D721Med (cell line): ENCODE measurements at places on chromosomes 4 and X.

DNA sequence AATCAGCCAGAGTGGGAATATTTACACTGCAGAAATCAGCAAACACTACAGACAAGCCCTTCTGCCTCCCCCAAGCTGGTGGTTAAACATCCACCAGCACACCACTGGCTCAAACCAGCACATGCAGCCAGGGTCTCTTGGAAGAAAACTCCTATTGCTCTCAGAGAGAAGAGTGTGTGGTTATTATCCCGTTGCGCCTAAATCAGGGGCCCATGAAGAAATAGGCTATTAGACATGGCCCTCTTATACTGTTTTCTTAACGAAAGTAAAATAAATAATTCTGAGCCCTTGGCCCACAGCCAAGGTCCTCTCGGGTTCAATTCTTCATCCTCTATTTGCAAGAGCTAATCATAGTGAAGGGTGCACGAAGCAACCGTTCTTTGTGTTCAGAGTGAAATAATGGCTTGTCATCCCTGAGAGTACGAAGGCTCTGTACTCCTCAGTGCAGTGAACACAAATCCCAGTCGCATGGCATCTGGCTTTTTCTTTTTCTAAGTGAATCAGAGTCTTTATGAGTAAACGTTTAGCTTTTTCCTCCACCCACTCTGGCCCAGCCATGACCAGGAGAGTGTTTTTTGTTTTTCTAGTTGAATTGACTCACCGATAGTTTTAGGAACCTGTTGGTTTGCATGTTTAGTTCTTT, 33.4 kb upstream of the RBM47 start:
- DNase-seq, result no peak

GRCh38 chr4:3531879-3532750, at the start of gene LRPAP1:
LRPAP1 (minus strand) TSS chr4:3532422; CDS start chr4:3532412, 10 bp downstream.
- peak; percentile 100 for DNase-seq

DNA sequence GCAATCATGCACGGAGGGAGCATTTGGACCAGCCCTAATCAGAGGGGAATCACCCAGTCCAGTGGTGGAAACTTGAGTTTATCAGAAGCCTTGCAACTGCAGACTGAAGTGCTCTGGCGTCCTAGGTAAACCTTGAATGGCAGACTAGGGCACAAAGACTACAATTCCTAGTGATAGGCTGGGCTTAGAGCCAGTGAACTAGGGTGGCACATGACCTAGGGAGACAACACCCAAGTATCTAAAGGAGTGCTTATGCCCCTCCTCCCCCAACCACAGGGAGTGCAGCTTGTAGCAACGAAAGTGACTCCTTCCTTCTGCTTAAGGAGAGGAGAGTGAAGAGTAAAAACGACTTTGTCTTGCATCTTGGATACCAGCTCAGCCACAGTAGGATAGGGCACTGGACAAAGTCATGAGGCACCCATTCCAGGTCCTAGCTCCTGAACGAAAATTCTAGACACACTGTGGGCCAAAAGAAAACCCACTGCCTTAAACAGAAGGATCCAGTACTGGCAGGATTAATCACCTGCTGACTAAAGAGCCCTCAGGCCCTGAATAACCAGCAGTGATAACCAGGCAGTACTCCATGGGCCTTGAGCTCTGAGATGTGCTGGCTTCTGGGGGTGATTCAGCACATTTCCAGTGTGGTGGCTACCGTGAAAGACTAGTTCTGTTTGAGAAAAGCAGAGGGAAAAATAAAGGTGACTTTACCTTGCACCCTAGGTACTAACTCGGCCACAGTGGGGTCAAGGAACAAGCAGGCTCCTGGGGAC, 58.7 kb upstream of the STARD8 start:
- no peak for DNase-seq

DNA sequence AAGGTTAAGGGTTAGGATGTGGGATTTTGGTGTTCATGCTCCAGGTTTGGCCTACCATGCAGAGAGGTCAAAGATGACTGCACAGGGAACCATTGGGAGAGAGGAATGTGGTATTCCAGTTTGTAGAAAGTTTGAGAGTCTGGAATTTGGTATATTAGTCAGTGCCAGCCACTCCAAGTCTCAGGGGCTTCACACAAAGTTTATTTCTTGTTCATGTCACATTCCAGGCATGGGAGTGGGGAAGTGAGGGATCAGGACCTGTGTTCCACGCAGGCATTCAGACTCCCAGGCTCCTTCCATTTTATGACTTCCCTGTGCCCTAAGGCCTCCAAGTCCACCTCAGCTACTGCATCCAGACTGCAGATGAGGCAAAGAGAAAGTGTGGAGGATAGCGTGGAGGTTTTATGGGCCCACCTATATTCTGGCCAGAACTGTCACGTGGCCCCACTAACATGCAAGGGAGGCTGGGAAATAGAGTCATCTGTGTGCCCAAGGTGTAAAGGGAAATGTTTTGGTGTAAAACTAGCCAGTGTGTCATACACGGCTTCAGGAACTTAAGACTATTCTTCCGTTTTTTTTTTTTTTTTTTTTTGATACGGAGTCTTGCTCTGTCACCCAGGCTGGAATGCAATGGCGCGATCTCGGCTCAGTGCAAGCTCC, 140.6 kb upstream of the SCML1 start:
- no peak for DNase-seq

DNA sequence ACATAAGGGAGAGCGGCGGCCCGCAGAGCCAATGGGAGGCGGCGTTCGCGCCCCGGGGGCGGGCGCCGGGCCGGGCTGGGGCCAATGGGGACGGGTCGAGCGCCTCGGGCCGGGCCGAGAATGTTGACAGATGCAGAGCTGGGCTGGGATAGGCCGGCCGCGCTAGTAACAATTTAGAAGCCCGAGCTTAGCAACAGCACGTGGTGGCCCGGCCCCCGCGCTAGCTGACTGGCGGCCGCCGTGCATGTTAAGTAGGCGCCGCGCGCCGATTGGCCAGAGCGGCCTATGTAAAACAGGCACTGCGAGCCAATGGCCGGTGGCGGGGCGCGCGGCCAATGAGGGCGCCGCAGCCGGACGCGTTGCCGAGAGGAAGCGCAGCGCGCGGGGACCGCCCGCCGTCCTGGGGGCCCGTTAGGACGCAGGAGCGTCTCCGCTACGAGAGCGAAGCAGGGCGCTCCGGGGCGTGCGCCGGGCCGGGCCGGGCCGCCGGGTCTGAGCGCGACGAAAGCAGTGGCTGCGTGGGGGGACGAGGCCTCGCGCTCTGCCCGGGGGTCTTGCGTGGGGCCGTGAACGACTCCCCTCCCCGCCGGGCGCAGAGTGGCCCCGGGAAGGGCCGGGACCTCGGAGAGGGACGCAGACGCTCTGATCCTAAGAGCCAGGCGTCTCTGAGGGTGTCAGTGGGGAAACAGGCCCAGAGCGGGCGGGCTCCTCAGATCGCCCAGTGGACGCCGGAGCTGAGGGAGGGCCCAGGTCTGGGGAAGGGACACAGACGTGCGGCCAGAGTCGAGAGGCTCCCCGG, 435 bp upstream of the MXD4 start:
- DNase-seq, result peak; percentile 92

GRCh38 chrX:152735101-152735500, 1.5 kb downstream of the MAGEA12 start:
- no peak for DNase-seq

DNA sequence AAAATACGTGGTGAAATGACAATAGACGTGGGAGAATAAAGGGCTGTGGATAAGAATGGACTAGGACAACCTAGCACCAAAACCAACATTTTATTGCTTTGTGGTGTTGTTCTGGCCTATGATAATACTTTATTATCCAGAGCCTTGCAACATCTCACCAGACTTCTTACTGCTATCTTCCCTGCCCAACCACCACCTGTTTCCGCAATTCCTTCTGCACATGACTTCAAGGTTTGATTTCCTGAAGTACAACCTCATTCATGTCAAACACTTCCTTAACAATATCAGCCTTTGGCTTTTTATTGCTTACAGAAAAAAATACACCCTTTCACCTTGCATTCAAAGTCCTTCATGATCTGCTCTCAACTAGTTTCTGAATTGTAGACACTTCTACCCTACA, 84.8 kb downstream of the RTL3 start:
- DNase-seq, result no peak

DNA sequence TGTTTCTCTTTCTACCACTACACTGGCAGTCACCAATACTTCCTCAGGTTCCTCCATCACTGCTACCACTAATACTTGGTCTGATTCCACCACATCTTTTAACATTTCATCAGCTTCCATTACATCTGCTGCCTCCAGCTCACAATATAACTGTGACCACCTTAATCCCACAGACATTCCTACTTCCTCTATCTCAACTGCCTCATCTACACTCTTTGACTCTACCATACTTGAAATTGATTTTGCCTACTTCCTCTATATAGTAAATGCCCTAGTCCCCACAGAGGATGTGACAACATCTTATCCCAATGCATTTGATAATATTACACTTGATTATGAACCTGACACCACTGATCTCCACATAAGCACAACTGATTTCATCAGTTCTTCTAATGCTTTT, 29.0 kb downstream of the OPRPN start:
- no peak for DNase-seq

DNA sequence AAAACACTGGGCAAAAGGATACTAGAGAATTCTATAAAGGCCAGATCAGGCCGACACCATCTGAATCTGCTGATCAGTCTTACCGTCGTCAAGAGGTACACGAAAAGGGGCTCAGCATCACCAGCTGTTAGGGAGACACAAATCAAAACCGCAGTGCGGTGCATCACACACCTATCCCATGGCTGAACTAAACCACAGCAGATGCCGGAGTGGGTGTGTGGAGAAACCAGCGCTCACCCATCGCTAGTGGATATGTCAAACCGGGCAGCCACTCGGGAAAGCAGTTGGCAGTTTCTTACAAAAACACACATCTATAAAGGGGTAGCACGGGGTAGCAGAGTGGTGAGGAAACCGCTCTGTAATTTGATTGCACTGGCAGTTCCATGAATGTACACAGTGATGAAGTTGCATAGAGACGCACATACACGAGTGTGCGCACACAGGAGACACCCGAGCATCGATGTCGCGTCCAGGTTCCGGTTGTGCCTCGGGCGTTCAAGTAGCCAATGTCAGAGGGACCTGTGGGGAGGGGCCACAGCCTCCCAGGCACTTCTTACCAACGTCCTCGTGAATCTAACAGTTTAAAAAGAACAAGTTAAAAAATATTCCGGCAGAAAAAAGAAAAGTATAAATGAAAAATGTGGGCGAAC, 23.1 kb upstream of the CCNQ start:
- DNase-seq, result no peak

- no peak for DNase-seq
Measured at GRCh38 chr4:1880332-1880731, 9.1 kb downstream of the NSD2 start.

- no peak for DNase-seq
Measured at GRCh38 chr4:128682942-128683666, 126.4 kb upstream of the JADE1 start.

DNA sequence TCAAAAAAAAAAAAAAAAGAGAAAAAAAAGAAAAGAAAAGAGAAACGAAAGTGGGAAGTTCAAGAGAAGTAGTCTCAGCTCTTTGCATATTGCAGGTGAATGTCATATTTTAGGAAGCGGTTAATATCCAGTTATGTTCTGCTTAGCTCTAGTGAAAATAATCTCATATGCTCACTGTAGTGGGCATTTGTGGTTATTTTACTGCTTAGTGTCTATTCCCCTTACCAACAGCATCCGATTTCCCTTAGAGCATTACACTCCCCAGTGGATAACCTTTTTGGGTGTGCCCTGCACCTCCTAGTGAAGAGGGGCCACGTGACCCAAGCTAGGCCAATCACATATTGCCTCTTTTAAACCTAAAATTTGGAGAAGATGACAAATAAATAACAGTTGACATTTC, 111.2 kb upstream of the ZNF827 start:
- no peak for DNase-seq

GRCh38 chrX:41429592-41429991, 17.6 kb upstream of the NYX start:
- no peak for DNase-seq

DNA sequence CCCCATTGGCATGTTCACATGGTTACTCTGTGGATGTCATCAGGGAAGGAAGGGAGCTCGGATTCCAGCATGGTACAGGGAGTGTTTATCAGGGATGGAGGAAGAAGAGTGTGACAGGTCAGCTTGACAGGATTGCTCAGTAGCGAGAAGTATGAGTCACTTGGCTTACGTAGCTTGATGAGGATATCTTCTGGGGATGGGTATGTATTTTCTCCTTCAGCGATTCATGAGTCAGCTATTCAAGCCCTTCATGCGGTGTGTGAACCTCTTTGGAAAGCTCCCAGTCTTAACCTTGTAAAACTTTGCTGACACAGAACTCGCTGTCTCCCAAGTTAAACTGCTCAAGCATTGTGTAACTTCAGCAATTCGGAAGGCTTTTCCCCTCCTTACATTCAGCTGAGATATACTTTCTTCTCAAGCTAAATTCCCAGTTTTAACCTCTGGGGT, 275.4 kb downstream of the ARHGAP10 start:
- DNase-seq, result no peak

- no peak for DNase-seq
Measured at GRCh38 chr4:182532441-182532840, 289.2 kb downstream of the TENM3 start.

GRCh38 chr4:85142451-85142850, 176.0 kb upstream of the WDFY3 start:
- no peak for DNase-seq

- DNase-seq, result no peak
Measured at GRCh38 chr4:72394012-72394663, 174.9 kb downstream of the ADAMTS3 start.

- no peak for DNase-seq
Measured at GRCh38 chr4:13309751-13310150, 174.4 kb downstream of the RAB28 start.

- no peak for DNase-seq
Measured at GRCh38 chr4:76894537-76895255, 3.2 kb downstream of the SOWAHB start.

DNA sequence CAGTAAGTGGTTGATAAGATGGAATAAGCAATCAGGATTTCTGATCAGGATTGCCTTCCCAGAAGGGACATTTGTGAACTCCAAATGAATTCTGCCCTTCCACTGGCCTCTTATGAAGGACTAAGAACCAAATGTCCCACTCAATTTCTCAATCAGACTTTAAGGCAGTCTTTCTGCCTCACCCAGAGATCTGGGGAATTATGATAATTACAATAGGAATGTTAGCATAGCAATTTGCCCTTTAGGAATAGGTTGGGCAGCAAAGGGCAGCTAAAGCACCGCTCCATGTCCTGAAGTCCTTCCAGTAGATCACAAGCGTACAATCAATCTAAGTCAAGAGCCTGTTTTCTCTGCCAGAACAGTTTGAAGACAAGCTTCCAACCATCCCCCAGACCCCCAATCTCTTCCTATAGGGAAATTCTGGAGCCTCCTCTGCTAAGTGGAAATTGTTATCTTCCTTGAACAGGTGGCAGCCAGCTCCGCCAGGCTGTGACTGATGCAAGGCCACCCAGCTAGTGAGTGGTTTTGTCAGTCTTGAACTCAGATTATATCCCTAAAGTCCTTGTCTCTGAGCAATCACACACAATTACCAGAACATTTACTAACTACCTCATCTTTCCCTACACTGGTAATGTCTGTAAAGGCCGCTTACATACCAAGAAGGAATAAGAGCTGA, 18.6 kb downstream of the NKX3-2 start:
- no peak for DNase-seq

GRCh38 chr4:38007645-38008044, 47.4 kb downstream of the PTTG2 start:
- DNase-seq, result no peak

GRCh38 chr4:123346330-123346940, 50.2 kb upstream of the SPRY1 start:
- DNase-seq, result no peak
